ENCODE measurements at places on chromosomes 2 and 18.

- DNase-seq, result no peak
Measured at GRCh38 chr18:44710931-44711330, 30.2 kb downstream of the SETBP1 start.

DNA sequence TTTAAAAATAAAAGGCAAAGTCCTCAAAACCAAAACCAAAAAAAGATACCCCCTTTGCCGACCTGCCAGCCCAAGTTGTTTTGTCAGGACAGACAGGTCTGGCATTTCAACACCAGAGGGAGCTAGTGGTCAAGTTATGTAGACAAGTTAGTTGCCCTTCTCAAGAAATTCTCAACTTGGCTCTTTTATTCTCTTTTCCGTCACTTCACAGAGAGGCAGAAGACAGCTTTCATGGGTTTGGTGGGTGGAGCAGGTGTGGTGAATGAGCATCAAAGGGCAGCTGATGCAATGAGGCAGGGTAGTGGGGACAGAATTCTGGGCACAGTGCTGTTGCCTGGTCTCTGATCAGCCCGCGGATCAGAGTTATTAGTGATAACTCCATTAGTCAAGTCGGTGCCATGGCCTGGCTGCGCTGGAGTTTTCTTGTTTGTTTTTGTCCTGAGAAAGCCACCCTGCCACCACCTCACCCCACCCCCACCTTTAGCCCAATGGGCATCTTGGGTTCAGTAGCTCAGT is 303.7 kb upstream of the EPAS1 start:
- peak; percentile 49 for DNase-seq

DNA sequence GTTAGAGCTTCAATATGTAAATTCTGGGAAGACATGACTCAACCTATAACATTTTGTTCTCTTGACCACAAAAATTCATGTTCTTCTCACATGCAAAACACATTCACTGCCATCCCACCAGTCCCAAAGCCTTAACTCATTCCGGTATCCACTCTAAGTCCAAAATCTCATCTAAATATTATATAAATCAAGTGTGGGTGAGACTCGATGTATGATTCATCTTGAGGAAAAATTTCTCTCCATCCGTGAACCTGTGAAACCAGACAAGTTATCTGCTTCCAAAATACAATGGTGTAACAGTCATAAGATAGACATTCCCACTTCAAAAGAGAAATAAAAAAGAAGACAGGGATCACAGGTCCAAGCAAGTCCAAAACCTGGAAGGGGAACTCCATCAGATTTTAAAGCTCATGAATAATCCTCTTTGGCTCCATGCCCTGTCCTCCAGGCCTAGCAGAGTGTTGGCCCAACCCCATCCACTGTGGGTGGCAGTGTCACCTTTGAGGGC is 101.3 kb downstream of the RAD51AP2 start:
- no peak for DNase-seq

GRCh38 chr2:239266434-239266766 is 134.4 kb downstream of the HDAC4 start:
- DNase-seq, result no peak

DNA sequence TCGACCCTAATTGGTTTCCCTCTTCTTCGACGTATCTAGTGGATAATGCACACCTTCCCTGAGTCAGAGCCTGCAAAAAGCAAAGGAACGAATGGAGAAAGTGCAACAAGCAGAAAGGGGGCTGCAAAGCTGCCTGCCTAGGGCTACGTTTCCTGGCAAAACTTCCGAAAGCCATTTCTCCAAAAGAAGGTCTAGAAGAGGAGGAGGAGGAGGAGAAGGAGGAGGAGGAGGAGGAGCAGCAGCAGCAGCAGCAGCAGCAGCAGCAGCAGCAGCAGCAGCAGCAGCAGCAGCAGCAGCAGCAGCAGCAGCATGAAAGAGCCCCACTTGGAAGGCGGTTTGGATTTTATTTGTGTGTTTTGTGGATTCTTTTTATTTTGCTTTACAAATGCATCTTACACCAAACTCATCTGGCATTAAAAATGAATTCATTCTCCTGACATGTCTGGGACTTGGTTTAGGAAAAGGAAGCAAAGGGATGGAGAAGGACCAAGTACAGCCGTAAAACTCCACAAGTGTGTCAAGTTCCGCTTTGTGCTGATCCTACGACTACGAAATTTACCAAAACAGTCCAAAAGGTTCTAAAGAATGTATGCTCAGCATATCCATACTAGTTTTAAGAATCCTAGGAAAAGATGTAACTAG is 2.0 kb downstream of the TCF4 start:
- peak; percentile 6 for DNase-seq

DNA sequence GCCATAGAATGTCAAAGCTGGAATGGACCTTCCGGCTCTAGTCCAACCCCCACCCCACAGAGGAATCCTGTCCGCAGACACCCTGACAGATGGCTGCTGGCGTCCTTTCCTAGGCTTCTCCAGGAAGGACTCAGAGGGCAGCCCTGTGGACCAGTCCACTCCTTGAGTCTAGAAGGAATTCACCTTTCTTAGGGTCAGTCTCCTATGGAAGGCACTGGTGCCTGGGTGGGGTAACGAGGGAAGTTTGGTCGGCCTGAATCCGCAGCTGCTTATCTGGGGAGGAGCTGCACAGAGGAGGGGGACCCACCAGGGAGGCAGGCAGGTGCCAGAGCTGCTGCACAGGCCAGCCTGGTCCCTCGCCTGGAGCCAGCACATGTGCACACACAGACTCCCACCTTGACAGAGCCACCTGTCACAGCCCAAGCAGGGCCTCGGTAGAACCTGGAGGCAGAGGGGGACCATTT is 2.5 kb downstream of the DNMT3A start:
- no peak for DNase-seq

DNA sequence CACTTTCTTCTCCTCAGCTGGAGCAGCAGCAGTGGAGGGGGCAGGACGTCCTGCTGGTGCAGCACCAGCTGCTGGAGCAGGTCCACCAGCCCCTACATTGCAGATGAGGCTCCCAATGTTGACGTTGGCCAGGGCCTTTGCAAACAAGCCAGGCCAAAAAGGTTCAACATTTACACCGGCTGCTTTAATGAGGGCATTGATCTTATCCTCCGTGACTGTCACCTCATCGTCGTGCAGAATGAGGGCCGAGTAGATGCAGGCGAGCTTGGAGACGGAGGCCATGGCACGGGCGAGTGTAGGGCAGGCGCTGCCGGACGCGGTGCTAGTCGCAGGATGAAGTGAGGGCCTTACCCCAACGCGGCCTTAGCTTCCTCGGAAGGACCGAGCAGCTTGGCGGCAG is 12.5 kb downstream of the HOXD1 start:
- no peak for DNase-seq

- DNase-seq, result no peak
Measured at GRCh38 chr2:168633200-168633599, 169.2 kb upstream of the NOSTRIN start.

GRCh38 chr2:189901664-189902063 is 117.4 kb downstream of the PMS1 start:
- DNase-seq, result no peak

GRCh38 chr2:11100976-11101375 is 54.3 kb upstream of the SLC66A3 start:
- DNase-seq, result no peak

DNA sequence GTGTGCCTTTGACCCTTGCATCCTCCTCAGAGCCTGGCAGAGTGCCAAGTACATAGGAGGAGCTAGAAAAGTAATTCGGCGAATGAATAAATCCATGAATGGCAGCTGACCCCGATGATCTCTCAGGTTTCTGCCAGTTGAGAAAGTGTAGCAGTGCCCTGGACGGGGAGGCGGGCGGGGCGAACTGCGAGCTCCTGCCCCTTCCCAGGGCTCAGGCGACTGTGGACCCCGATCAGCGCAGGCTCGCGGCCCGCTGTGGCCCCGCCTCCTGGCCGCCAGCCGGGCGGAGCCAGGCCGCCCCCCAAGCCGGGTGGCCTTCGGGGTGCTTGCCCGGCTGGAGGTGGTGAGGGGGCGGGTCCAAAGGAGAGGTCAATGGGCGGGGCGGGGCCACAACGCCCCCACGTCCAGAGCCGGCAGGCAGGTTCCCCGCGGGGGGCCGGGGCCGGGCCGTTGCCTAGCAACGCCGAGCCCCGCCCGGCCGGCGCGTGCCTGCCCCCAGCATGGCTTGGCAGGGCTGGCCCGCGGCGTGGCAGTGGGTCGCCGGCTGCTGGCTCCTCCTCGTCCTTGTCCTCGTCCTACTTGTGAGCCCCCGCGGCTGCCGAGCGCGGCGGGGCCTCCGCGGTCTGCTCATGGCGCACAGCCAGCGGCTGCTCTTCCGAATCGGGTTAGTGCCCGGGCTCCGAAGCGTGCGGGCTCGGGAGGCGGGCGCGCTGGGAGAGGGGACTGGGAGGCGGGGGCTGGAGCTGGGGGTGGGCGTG is 30.6 kb upstream of the TMBIM1 start:
- DNase-seq, result peak; percentile 21
